T-helper 17 cell (primary cell): ENCODE measurements at places on chromosomes 7 and 10. TPM values are rescaled to one million over a fixed set of nuclear protein-coding genes. Genes with fewer than 3 reads are reported as not detected.

GRCh38 chr10:67506083-67506756 lies 189.8 kb downstream of the CTNNA3 start:
- H3K27ac ChIP-seq = no peak overlapping the region
- no peaks in the 10 kb centered on the region for H3K4me1 ChIP-seq
- DNase-seq = no peak

DNA sequence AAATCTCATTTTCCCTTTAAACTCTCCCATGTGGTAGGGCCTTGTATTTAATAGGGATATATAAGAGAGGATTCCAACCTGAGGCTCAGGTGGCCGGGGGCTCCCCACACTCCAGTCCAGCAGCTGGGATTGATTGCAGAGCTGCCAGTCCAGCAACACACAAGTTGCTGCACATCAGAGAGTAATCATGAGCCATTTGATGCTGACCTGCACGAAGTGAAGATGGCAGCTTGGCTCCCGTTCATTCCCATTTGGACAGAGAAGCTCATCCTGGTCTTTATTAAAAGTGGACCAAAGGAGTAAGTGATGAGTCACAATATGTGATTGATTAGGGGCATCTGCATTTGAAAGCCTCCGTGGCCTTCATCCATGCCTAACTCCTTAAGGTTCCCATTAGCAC lies 202.4 kb downstream of the PLXNA4 start:
- peaks cover 5% of the 10 kb centered on the region for H3K36me3 ChIP-seq
- no peak overlapping the region for H3K4me3 ChIP-seq
- peaks cover 5% of the 10 kb centered on the region for H3K27me3 ChIP-seq
- DNase-seq = no peak
- no peak overlapping the region for H3K27ac ChIP-seq
- peaks cover 4% of the 10 kb centered on the region for H3K4me1 ChIP-seq

Gene CPED1
- total RNA-seq = 0.99 TPM

DNA sequence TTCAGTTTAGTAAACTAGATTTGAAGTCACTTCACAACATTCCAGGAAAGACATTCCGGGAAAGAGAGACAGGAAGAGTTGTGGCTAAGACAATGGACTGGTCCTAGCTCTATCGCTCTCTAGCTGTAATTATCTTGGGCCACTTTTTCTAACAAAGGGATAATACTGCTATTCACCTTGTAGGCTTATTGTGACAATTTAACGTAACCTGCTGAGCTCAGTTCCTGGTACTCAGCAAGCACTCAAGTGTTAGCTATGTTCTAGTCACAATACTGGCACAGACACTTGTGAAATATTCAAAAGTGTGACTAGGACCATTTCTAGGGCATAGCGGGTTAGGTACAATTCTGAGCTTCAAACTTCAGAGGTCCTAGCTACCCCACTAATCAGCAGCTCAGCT lies 12.0 kb upstream of the NRCAM start:
- no peaks in the 10 kb centered on the region for H3K4me1 ChIP-seq
- H3K4me3 ChIP-seq = no peak overlapping the region
- no peak for DNase-seq
- no peaks in the 10 kb centered on the region for H3K27me3 ChIP-seq
- H3K27ac ChIP-seq = no peak overlapping the region

DNA sequence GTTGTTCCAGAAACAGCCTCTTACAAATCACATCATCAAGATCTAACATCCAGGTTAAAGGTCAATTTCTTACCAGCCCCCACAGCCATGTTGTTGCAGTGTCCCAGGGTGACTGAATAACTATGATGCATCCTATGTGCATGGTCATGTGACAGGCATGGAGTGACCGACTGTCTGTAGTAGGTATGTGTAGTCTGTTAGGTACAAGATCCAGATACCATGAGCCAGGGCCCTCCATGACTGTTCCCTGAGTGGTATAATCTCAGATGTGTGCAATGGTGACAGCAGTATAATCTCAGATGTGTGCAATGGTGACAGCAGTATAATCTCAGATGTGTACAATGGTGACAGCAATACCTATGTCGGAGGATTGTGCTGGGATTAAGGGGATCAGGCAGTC lies 8.8 kb downstream of the CDHR3 start:
- H3K4me1 ChIP-seq = no peaks in the 10 kb centered on the region
- H3K27me3 ChIP-seq = peaks cover 7% of the 10 kb centered on the region
- DNase-seq = no peak
- H3K27ac ChIP-seq = no peak overlapping the region

DNA sequence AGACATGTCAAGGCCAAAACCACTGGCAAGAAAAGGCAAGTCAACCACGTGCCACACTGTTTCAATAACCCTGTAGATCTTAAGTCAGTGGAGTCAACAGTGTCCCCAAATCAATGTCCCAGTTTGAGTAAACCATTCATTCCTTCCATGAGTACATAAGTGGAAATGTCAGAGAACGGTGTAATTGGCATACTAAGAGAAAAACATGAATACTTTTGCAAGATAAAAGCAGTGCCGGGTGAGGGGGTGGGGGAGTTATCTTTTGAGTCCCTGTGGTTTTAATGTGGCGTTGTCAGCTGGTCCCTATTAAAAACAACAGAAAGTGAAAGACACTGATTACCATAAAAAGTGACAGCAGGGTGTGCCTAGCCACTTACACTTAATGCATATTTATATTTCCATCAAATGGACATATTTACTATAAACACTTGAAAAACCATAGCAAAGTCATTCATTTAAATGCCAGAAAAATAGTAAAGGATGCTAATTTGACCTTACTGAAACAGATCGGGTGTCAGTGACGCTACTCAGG lies 37.8 kb downstream of the RSU1 start:
- DNase-seq = no peak
- no peaks in the 10 kb centered on the region for H3K27me3 ChIP-seq
- peak overlapping the region; percentile 91 for H3K27ac ChIP-seq
- H3K4me3 ChIP-seq = peak overlapping the region; percentile 74

Gene CELF2
- total RNA-seq = 202 TPM

DNA sequence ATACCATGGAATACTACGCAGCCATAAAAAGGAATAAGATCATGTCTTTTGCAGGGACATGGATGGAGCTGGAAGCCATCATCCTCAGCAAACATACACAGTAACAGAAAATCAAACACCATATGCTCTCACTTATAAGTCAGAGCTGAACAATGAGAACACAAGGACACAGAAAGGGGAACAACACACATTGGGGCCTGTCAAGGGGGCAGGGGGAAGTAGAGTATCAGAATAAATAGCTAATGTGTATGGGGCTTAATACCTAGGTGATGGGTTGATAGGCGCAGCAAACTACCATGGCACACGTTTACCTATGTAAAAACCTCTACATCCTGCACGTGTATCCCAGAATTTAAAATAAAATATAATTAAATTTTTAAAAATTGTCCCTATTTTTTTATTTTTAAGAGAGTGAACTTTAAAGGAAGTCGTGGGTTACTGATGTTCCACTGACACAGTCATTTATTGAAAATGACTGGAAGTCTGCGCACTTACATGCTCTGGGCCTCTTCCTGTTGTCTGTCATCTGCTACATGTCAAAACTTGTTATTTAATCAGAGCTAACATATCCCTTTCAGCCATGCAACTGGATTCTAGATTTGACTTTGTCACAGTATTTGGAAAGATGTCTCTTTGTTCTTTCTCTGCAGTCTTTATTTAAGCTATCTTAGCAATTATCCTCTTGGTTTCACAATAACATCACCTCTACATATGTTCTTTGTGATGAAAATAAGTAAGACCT lies 73.7 kb upstream of the ABCB5 start:
- no peak overlapping the region for H3K27ac ChIP-seq
- DNase-seq = no peak
- no peaks in the 10 kb centered on the region for H3K27me3 ChIP-seq
- no peak overlapping the region for H3K4me3 ChIP-seq

GRCh38 chr10:103727546-103727963 lies 127.8 kb downstream of the SH3PXD2A start:
- H3K36me3 ChIP-seq = no peaks in the 10 kb centered on the region
- peak overlapping the region; percentile 11 for H3K27ac ChIP-seq
- no peaks in the 10 kb centered on the region for H3K27me3 ChIP-seq
- H3K4me1 ChIP-seq = peaks cover 10% of the 10 kb centered on the region

GRCh38 chr7:42852531-42852930 lies 59.3 kb downstream of the C7orf25 start:
- no peaks in the 10 kb centered on the region for H3K36me3 ChIP-seq
- peaks cover 66% of the 10 kb centered on the region for H3K27me3 ChIP-seq
- no peak for DNase-seq
- H3K27ac ChIP-seq = no peak overlapping the region

DNA sequence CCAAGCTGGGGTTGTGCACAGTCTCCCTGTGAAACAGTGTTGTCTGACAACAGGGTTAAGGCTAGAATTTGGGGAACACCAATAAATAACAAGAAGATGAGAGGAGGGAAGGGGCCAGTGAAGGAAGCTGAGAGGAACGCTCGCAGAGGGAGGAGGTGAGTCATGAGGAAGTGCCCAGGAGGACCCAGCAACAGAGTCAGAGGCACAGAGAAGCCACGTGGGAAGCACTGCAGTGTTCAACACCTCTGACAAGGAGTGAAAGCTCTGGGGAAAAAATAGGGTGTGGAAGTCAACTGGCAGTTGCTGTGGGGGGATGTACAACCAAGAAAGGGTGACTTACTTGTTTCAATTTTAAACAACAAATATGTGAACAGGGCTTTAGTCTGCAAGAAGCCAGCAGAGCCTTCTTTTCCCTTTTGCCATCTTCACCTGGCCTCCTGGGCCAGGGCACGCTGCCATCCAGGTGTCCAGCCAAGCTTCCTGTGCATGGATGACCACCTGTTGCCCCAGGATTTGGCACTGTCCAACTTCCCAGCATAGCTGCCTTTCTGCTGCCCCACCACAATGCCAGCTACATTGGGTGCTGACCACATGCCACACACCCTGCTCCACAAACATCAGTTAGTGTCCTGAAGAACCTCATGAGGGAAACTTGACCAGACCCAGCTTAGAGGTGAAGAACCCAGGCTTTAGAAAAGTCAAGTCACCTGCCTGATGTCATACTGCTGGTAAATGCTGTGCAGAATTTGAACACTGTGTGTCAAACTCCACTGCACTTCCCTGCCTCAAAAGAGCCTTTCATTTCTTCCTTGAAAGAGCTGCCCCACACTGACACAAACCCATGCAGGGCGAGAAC lies 69.6 kb downstream of the ATXN7L1 start:
- peak; percentile 17 for DNase-seq
- peak overlapping the region; percentile 47 for H3K4me3 ChIP-seq
- peaks cover 2% of the 10 kb centered on the region for H3K36me3 ChIP-seq
- no peaks in the 10 kb centered on the region for H3K27me3 ChIP-seq

DNA sequence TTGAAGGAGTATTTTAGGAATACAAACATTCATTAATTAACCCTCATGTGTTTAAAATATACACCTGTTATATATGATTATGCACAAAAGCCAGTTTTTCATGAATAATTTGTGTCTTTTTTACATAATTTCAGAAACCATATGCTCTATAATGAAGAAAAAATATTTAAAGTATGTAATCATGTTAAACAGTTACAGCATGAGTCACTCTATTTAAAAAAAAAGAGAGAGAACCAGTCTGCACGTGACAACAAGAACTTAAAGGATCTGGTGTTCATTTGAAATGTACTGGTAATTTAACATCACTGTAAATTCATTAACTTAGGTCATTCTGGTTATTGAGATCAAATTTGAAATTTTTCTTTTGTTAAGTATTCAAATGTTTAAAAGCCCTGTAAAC lies 228.5 kb downstream of the CACNB2 start:
- no peaks in the 10 kb centered on the region for H3K27me3 ChIP-seq
- DNase-seq = no peak
- H3K27ac ChIP-seq = no peak overlapping the region
- H3K4me1 ChIP-seq = no peaks in the 10 kb centered on the region

Gene NUTM2B
- 1.3 TPM for total RNA-seq

Gene HACD1
- 0.44 TPM for total RNA-seq
